Activated naive CD4-positive, alpha-beta T cell treated with anti-CD3 and anti-CD28 coated beads, Interleukin-2, amount 50 U/mL, for 16 hours (primary cell): ENCODE measurements at places on chromosomes 6 and 20.

GRCh38 chr20:37902504-37903313 lies at the start of gene VSTM2L:
Gene VSTM2L, plus strand, starts transcription at chr20:37903127. Its CDS starts 224 bp downstream, at chr20:37903351.
- DNase-seq: no peak

DNA sequence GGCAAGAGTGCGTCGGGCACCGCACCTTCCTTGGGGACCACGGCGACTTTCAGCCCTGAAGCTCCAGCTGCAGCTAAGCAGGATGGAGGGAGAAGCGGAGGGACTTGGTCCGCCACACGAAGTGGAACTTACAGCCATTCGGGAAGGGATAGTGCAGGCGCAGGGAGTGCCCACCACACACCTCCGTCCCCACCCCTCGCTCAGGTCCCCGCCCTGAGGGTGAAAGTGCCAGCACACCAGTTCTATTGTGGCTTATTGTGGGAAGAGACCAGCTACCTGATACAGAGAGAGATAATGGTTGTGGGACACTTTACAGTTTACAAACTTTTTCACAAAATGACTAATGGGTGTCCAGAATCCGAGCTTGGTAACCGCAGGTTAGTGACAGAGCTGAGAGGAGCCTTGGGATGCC lies 76.1 kb downstream of the IRF4 start:
- no peak for DNase-seq

DNA sequence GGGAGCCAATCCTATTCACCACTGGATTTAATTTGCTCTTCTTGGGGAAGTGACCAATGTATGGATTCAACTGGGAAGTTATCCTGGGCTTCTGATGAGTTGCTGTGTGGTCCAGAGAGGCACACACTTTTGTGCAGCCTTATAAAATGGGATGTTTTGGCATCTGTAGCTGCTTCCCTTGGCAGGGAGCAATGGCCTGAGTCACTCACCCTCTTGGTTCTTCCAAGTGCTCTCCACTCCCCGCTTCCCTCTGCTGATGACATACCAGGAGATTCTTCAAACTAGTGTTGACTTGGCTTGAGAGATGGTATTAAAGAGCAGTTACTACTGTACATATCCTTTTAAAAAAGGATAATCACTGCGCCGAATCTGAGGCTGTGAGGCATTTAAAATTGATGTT lies 105.8 kb downstream of the JARID2 start:
- no peak for DNase-seq

DNA sequence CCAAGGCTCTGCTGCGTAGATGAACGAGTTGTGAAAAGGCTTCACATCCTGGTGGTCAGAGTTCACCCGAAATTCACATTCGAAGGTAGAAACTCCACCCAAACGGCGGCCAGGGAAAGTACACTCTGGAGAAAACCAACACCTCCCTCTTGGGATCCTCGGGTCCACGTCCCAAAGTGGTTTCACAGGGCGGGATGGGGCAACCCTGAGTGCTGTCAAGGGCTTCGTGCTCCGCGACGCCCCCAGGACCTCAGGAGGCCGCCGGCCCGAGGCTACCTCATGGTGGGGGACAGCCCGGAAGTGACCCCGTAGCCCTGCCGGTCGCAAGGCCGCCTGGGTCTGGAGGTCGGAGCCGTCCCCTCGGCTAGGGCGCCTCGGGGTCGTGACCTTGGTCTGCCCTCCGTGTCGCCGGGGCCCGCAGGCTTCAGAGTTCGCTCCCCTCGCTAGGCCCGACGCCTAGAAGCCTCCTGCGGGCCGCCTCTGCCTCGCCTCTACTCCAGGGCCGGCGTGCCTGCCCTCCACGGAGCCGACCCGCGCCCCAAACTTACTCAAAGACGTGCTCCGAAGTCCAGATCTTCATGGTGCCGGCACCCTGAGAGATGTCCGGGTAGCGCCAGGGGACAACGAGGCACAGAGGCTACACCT lies at the start of gene PRELID3B:
Gene PRELID3B (minus strand): TSS at position 636 of the 645 bp plus-strand sequence. CDS start 56 bp downstream, at position 580.
- no peak for DNase-seq

- DNase-seq: no peak
Observed at GRCh38 chr6:31419842-31420241, 16.4 kb downstream of the MICA start.

GRCh38 chr6:91691449-91691848 lies 1104.6 kb upstream of the MAP3K7 start:
- DNase-seq: no peak

DNA sequence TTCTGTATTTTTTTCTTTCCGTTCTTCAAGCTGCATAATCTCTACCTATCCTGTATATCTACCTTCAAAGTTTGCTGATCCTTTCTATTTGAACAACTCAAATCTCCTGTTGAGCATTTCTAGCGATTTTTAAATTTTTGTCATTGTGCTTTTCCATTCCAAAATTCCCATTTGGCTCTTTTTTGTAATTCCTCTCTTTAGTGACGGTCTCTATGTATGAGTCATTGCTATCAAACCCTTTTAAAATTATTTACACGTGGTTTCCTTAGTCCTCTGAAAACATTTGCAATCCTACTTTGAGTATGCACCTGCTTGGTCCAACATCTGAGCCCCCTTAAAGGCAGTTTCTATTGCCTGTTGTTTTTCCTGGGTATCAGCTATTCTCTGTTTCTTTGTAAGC lies 100.5 kb upstream of the FOXC1 start:
- no peak for DNase-seq

DNA sequence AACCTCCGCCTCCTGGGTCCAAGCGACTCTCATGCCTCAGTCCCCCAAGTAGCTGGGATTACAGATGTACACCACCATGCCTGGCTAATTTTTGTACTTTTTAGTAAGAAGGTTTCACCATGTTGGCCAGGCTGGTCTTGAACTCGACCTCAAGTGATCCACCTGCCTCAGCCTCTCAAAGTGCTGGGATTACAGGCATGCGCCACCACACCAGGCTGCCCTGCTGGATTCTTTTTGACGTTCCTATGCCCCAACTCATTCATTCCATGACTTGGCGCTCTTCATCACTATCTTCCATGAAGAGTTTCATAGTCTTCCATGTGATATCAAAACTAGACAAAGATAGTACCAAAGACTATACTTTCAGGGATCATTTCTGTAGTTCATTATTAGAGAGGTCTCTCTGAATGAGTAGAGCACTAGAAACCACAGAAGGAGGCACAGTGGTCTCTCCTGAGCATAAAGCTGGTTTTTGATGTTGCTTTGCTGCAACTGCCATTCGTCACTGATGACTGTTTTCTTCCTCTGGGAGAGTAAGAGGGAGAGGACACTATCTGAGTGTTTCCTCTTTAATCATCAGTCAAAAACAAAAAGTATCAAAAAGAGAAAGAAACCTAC lies 23.5 kb downstream of the DNAAF9 start:
- no peak for DNase-seq

- no peak for DNase-seq
Observed at GRCh38 chr6:154653385-154653784, 79.8 kb upstream of the SCAF8 start.

DNA sequence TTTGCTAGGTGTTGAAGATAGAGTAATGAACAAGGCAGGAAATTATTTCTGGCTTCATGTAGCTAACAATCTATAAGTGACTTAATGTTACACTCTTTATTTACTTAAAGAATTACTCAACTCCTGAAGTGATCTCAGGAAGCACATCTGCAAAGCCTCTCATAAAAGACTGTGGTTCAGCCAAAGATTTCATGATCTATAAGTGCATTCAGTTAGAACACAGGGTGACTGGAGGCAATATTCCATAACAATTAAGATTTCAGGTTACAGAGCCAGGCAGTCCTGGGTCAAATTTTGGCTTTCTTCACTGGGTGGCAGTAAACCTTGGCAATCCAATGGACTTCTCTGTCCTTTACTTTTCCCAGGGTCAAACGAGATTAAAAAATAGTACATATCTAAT lies 204.0 kb downstream of the TPBG start:
- DNase-seq: no peak
